ENCODE measurements at places on chromosomes 2 and 18.

- DNase-seq: no peak
Measured at GRCh38 chr2:121061633-121062032, 223.4 kb downstream of the TFCP2L1 start.

- no peak for DNase-seq
Measured at GRCh38 chr2:240227538-240228428, 87.3 kb upstream of the OTOS start.

- no peak for DNase-seq
Measured at GRCh38 chr2:119745566-119745965, 14.2 kb upstream of the PTPN4 start.

DNA sequence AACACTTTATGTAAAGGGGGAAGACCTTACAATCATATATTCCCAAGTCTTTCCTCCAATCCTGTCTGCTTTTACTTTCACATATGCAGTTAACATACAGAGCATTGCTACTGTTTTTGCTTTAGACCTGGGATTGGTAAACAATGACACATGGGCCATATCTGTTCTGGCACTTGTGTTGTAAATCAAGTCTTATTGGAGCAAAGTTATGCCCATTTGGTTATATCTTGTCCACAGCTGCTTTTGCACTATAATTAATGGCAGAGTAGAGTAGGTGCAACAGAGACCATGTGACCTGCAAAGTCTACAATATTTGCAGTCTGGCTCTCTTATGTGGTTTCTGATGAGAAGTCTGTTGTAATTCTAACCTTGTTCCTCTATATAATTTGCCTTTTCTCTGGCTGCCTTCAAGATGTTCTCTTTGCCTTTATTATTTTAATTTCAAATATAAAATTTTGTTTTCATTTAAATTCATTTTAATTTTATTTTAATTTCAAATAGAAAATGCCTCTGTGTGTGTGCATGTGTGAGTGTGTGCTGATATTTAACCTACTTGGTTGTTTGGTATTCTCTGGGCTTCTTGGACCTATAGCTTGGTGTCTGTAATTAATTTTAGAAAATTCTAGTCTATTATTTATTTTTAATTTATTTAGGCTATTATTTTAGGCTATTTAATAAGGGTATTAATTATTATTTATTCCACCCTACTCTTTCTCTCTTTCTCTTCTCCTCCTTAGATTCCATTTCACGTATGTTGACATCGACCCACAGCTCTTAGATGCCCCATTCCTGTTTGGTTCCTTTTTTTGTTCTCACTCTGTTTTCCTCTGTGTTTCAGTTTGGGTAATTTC is 16.8 kb upstream of the LPIN1 start:
- no peak for DNase-seq

- DNase-seq: peak; percentile 1
Measured at GRCh38 chr18:10400534-10401307, 53.7 kb upstream of the APCDD1 start.

GRCh38 chr2:8685697-8686358 is 4.0 kb downstream of the ID2 start:
- DNase-seq: peak; percentile 78

GRCh38 chr2:237649541-237650454 is 22.4 kb downstream of the LRRFIP1 start:
- DNase-seq: no peak

GRCh38 chr2:223669453-223670225 is 67.5 kb upstream of the SCG2 start:
- DNase-seq: no peak

DNA sequence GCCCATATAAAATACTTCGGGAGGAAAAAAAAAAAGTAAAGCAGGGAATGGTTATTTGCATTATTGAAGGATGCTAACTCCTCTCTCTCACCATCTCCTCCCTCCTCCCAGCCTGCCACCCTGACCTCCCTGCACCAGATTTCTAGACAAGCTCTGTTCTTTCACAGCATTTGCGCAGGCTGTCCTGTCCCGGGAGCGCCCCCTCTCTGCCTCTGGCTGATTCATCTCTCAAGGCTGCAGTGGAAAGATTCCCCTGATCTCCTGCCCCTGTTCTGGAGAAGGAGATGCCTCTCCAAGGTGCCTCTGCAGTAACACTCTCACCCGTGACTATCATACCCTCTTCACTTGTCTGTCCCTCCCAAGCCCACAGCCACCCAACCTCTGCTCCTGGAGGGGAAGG is 38.5 kb downstream of the COL4A4 start:
- DNase-seq: no peak

DNA sequence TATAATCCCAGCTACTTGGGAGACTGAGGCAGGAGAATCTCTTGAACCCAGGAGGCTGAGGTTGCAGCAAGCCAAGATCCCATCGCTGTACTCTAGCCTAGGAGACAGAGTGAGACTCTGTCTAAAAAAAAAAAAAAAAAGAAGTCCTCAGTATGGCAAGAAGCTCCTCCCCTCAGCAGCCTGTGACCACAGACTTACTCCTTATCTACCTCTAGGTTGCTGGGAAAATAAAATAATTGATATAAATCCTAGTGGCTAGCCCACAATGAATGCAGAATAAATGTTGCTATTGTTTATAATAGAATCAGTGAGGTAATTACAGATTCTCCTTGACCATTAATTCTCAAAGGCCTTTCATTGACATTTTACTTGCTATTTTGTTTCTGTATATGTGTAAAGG is 70.6 kb downstream of the IRS1 start:
- no peak for DNase-seq

- DNase-seq: no peak
Measured at GRCh38 chr2:172062402-172063004, 22.8 kb upstream of the DLX1 start.

GRCh38 chr2:110858135-110858725 is 125.9 kb downstream of the ACOXL start:
- DNase-seq: peak; percentile 82

- peak; percentile 7 for DNase-seq
Measured at GRCh38 chr2:11073251-11073650, 82.0 kb upstream of the SLC66A3 start.

GRCh38 chr2:218289639-218290315 is 2.5 kb downstream of the TMBIM1 start:
- no peak for DNase-seq

GRCh38 chr2:213281156-213281555 is 3.1 kb upstream of the SPAG16 start:
- DNase-seq: no peak

DNA sequence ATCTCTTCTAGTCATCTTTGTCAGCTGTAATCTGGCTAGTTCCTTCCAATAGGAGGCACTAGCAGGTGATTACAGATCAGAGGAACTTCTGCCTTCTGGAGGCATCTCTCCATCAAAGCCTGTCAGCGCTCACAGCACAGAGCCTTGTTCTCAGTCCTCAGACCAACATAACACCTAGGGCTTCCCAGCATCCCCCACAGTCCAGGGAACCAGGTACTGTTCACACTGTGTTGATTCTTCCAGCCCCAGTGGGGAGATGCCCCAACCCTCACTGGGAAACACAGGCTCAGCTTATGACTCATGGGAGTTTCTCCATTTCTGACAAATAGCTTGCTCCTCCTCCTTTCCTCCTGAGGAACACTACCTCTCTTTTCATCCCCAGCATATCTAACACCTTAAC is 601.7 kb downstream of the CBLN2 start:
- no peak for DNase-seq

GRCh38 chr18:53165770-53166169 is 825.8 kb downstream of the DCC start:
- DNase-seq: no peak

DNA sequence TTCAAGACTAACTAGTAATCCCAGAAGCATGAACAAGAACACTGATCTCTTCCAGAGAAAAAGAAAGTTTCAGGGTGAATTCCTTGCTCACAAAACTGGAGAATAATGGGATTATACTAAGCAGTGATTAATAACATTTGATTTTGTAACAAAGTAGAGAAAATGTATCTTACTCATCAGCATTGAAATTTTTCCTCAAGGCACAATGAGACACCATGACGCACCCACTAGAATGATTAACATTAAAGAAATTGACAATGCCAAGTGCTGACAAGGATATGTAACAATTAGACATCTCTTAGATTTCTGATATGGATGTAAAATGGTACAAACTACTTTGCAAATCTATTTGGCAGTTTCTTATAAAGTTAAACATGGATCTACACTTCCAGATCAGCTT is 101.1 kb upstream of the EPHA4 start:
- DNase-seq: no peak

GRCh38 chr2:238030422-238031155 is 30.2 kb upstream of the SCLY start:
- no peak for DNase-seq

GRCh38 chr2:64934530-64934929 is 54.7 kb upstream of the SLC1A4 start:
- no peak for DNase-seq

GRCh38 chr18:22731398-22731797 is 201.7 kb upstream of the RBBP8 start:
- DNase-seq: no peak

DNA sequence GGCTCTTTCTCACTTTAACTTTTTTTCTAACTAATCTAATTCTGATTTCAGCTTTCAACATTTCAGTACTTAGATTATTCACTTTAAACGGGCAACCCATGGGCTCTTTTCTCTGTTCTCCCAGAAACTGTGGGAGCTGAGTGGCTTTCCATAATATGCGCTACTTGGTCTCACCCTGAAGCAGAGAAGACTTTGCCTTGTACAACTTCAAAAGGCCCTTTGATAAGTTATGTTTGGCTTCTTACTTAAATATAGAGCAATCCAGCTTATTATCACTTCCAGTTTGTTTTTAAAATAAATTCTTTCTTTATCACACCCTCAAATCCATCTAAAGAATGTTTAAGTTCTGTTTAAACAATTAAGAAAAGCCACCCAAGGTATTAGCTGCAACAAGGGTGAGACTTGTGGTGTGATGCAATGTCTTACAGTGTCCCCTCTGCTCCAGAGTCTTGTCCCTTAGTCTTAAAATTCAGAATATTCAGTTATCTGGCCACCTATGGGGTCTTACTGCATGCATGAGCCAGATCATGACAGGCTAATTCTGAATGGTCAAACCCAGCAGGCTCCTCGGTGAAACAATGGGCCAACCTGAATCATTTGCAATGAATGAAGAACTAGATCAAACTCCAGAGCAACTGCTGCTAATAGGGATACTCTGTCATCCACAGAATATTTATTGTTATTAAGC is 38.8 kb downstream of the GCG start:
- no peak for DNase-seq

GRCh38 chr2:132725148-132725547 is 55.1 kb upstream of the LYPD1 start:
- DNase-seq: no peak

DNA sequence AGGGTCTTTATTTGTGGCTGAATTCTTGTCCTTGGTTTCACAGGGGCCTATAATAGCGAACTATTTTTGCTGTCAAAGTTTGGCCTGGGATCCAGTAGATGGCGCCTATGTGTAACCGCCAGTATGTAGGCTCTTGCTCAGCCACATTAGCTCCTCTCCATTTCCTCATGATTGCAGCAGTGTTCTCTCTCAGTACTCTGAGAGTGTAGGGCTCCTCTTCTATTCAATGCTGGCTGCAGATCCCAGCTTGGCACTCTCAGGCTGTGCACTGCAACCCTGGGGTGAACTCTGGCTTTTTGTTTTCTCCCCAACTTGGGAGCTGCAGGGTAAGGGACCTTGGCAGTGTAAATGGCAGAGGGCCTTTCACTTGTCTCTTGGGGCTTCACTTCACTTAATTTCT is 344.6 kb upstream of the CHAC2 start:
- DNase-seq: no peak

- no peak for DNase-seq
Measured at GRCh38 chr2:146123256-146123655, 1603.3 kb upstream of the ZEB2 start.

GRCh38 chr2:46486436-46486835 is 7.1 kb downstream of the TMEM247 start:
- DNase-seq: no peak

- no peak for DNase-seq
Measured at GRCh38 chr2:112260295-112260625, 5.4 kb upstream of the ZC3H8 start.

GRCh38 chr18:73168236-73168635 is 300.4 kb upstream of the NETO1 start:
- no peak for DNase-seq

DNA sequence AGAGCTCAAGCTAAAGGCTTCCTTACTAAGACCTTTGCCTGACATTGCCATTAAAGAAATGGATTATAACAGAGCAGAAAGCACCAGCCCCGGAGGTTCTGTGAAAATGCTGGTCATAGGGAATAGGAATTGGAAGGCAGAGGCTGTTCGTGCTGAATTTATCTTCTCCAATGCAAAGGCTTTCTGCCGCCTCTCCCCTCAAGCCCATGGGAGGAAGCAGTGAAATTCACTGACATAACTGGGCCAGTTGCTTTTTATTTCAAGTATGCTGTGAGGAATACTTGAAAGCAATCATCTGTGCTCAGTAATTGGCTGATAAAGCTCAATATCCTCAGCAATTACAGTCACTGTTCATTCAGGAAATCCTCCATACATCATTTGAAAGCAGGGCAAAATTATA is 85.4 kb upstream of the LINC00305 start:
- DNase-seq: no peak

DNA sequence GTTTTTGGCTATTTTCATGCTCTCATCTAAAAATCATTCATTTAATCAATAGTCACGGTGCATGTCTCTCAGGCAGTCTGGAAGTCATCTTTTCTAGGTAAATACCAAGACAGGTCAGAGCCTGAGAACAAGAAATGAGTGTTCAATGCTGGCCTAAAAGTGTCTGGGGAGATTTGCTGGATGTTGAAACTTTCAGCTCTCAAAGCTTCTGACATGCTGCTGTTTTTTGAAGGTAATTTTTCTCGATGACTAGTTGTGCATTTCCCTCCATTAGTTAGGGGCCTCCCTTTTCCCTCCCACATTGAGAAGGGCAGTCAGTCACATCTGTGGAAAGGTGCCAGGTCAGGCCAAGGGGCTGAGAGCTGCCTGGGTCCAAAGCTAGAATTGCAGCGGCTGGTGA is 115.6 kb downstream of the LPIN1 start:
- no peak for DNase-seq

GRCh38 chr18:13267431-13267873 is 48.9 kb downstream of the LDLRAD4 start:
- no peak for DNase-seq

DNA sequence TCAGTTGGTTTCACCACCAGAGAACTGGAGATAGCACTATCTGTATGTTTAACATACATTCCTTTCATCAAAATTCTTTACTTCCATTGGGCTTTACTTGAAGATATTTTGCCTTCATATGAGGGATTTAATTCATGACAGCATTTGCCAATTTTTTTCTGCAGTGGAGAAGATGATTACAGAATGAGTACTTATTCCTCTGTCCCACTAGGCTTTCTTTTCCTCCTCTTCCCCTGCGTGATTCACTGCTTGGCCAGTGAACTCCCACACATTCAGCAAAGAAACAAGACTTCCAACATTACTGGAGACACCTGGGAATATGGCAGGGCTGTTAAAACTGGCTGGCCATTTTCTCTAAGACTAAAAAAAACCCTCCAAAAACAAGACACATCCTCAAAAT is 425.8 kb upstream of the KCNH7 start:
- no peak for DNase-seq

DNA sequence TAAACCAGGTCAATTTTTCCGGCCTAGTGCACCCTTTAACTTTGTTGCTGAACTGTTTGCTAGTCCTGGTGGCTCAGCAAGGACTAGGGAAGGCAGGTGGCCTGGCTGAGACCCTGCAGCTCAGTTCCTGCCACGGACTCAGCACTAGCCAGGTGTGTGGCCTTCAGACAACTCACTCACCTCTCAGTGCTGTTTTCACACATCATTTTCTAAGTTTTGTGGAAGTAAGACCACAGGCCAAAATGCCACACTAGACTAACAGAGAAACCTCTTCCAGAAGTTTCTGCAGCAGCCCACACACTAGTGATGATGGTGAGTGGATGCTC is 65.9 kb upstream of the SLC1A4 start:
- no peak for DNase-seq

Data from CD4-positive, alpha-beta T cell treated with Interleukin-17A for 1 hour (primary cell).